SJSA1 (cell line): ENCODE measurements at places on chromosomes 16 and 17. TPM values are rescaled to one million over a fixed set of nuclear protein-coding genes. Genes with fewer than 3 reads are reported as not detected.

Gene TBC1D3E
- total RNA-seq = 0.13 TPM in 1 of 2 replicates, not detected in the other

Gene SLC2A4
- total RNA-seq = 0.32 TPM in 1 of 2 replicates, not detected in the other

Gene TTLL6
- not detected in 2 replicates for total RNA-seq

Gene P2RX1
- total RNA-seq = 5.1 and 9.6 TPM in 2 replicates

Gene NACA2
- not detected in 2 replicates for total RNA-seq

Gene WFDC1
- total RNA-seq = 125 and 143 TPM in 2 replicates

Gene MPP2
- total RNA-seq = 0.13 and 1.2 TPM in 2 replicates

DNA sequence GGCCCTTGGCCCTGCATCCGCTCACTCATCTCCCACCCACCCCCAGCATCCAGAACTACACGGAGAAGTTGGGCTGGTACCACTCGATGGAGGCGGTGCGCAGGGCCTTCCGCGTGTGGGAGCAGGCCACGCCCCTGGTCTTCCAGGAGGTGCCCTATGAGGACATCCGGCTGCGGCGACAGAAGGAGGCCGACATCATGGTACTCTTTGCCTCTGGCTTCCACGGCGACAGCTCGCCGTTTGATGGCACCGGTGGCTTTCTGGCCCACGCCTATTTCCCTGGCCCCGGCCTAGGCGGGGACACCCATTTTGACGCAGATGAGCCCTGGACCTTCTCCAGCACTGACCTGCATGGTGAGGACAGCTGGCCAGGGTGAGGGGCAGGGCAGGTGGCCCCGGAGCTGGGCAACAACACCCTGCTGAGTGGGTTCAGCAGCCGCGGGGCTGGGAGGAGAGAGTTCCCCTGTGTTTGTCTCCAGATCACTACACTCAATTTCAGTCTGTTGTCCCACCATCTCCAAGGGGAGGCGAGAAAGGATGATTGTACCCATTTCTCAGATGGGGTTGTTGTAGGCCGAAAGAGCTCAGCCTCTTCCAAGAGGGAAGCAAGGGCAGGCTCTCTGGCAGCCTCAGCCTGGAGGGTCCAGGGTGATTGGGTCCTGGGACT, 14.4 kb downstream of the MMP15 start:
- no peak for DNase-seq

- DNase-seq = no peak
These were observed 1098.4 kb upstream of the EEF2KMT start for GRCh38 chr16:6195966-6196365.

- DNase-seq = no peak
These were observed 2.7 kb downstream of the N4BP1 start for GRCh38 chr16:48607056-48607825.

GRCh38 chr16:82201351-82201750, 31.3 kb upstream of the MPHOSPH6 start:
- no peak for DNase-seq

GRCh38 chr17:66663041-66663606, 171.8 kb upstream of the CACNG5 start:
- DNase-seq = no peak

DNA sequence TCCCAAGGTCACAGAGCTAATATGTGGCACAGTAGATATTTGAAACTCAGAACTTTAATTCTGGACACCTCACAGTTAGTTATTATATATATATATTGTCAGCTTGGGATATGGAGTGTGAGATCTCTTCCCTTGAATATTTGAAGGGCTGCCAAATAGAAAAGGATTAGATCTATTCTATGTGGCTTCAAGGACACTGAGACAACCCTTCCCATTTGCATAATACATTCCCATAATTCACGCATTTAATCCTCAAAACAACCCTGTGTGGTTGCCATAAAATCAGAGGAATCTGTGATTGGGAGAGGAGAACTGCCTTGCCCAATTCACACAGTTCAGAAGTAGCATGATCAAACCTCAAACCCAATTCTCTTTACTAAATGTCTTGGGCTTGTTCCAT, 365.8 kb upstream of the DYNLRB2 start:
- no peak for DNase-seq

DNA sequence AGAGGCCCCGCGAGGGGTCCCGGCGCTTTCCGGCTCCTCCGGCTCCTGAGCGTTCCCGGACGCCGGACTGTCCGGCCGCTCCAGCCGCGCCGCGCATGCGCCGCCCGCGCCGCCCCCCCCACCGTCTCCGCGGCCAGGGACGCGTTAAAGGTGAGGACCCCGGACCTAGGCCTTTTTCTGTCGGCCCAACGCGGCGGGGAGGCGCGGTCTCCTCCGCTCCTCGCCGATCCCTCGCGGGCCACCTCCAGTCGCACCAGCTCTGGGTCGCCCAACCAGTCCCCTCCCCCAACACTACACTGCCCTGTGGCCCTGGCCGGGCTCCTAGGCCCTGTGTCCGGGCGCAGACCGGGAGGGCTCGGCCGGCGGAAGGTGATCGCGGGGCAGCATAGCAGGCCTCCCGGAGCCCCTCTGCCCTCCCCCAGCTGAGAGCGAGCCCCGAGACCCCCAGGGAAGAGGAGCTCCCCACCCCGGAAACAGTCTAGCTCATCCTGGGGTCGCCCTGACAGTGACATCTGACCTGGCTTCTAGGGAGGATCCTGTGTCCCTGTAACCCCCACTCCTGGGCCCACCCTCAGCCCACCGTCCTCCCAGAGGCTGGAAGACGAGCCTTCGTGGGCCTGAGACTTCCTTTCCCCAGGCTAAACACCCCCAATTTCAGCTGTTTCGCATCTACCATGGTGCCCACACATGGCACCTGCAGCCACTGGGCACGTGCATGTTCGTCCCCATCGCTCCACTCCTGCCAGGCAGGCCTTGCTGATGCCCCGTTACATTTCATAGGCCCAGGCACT, 14.7 kb upstream of the BCAR1 start:
- DNase-seq = peak; percentile 79

DNA sequence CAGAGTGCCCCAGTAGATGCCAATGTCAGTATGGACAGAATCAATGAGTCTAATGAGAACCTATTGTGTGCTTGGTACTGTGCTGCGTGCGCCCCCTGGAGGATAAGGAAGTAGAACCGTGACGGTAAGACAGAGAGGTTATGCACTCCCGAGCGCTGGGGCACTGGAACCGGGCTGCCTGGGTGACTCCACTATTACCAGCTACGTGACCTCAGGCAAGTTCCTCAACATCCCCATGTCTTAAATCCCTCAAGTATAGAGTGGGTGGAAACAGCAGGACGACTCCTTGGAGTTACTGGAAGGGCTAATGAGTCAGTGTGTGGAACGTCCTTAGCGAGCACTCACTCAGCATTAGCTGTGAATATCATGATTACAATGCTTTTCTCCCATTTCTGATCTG, 16.2 kb downstream of the CHST4 start:
- DNase-seq = no peak

DNA sequence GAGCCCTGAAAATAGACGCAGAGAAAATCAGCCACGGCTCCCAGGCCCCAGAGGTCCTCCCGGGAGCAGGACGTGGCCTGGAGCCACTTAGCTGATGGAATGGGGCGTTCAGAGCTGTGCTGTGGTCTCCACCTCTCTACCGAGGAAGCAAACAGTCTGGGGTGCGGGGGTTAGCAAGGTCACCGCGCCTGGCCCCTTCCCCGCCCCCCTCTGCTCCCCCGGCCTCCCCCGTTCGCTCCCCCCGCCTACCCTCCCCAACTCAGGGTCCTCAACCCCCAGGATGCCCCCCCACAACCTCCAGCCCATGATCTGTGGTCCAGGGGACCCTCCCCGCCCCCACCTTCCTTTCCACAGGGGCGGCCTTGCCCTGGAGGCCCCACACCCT, 20.6 kb upstream of the C1QTNF8 start:
- DNase-seq = no peak

GRCh38 chr16:85609539-85609938, 3.6 kb upstream of the GSE1 start:
- no peak for DNase-seq

DNA sequence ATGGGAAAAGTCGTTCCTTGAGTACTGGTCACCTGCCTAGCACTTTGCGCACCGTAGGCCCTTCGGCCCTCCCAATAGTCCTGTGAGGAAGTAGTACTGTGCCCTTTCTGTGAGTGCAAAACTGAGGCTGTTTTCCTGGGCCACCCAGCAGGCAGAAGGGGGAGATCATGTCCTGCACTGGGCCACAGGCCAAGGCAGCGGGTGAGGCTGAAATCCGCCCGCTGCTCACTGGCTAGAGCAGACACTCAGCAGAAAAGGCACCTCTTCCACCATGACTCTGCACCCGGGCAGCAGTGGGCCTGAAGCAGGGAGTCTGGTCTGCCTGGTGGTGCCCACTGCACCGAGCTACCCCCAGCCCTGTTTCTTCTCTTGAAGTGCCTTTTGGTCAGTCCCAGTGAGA, 20.2 kb downstream of the METTL22 start:
- DNase-seq = no peak

GRCh38 chr17:75498039-75498725, 17.2 kb downstream of the CASKIN2 start:
- no peak for DNase-seq

DNA sequence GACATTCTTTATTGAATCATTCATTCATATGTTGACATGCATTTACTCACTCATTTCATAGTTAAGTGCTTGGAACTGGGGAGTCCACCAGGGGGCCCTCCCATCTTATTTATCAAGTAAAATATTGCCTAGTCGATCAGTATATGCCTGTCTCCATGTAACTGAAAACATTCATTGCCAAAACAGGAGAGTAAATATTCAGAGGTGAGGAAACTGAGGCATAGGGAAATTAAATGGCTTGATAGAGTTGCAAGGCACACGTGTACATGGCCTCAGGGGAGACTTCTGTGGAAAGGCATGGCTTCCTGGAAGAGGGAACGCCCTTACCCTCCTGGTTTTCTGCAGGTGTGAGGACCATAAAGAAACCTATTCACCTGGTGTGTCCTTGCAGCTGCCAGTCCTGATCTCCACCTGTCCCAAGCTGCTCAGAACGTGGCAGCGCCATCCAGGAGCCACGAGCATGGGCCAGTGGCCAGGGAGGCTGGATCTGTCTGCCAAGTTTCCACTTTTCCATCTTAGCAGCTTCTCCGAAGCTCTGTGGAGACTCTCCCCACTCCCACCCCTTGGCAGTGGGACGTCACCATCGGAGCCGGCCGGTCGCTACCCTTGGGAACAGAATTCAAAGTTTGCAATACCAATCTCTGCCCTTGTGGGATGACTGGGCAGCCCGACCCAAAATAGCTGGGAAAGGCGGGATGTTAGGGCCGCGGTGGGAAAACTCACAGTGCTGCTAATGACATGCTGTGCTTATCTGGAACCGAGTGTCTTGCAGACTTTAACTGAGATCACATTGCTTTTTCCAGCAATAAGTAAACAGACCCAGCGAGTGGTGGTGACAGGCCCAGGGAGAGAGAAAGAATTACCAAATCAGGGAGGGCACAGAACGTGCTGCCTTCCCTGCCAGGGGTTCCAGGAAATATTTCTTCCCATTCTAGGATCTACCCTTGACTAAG, 4.1 kb upstream of the C1QTNF1 start:
- DNase-seq = peak; percentile 59

- no peak for DNase-seq
These were observed 327.6 kb downstream of the GRIN2A start for GRCh38 chr16:9854675-9855074.

GRCh38 chr17:55463600-55463999, 42.0 kb upstream of the MMD start:
- no peak for DNase-seq

DNA sequence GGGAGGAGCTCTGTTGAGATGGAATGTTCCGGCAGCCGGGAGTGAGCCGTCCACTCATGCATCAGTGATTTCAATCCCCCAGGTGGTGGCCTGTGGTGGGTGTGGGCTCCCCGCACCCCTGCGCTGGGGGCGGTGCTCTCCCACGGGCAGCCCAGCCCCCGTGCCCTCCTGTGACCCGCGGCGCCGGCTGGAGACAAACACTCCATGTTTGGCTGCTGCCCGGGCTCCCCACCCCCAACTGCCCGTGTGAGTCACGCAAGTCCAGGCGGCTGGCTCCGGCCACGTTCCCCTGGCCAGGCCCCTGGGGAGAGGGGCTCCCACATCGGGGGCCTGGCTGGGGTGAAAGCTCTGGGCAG, 29.4 kb downstream of the CACNA1H start:
- peak; percentile 71 for DNase-seq

GRCh38 chr16:80014241-80014939, 413.9 kb upstream of the MAF start:
- peak; percentile 86 for DNase-seq

- DNase-seq = no peak
These were observed 26.0 kb downstream of the STH start for GRCh38 chr17:46025060-46025459.

- DNase-seq = no peak
These were observed 1.9 kb downstream of the HS3ST3A1 start for GRCh38 chr17:13599864-13600263.
